ENCODE measurements at places on chromosomes 1 and 21.

DNA sequence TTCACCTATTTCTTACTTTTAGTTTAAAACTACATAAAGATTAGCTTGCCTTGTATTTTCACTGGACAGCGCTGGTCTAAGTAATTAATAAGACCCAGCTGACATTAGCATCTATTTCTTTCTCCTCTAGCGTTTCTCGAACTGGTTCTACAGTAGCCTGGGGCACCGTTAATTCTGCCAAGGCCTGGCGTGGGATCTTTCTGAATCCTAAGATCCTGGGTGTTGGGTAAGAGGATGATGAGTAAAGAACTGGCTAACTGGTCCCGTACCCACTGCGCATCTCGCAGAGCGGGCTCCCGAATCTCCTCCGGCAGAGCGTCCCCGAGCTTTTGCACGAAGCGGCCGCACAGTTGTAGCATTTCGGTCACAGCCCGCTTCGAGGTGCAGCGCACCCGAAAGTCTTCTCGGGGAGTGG, 309 bp downstream of the NSL1 start:
- peak; percentile 4 for DNase-seq

- DNase-seq: no peak
Observed at GRCh38 chr1:38549191-38549590, 310.4 kb downstream of the RRAGC start.

DNA sequence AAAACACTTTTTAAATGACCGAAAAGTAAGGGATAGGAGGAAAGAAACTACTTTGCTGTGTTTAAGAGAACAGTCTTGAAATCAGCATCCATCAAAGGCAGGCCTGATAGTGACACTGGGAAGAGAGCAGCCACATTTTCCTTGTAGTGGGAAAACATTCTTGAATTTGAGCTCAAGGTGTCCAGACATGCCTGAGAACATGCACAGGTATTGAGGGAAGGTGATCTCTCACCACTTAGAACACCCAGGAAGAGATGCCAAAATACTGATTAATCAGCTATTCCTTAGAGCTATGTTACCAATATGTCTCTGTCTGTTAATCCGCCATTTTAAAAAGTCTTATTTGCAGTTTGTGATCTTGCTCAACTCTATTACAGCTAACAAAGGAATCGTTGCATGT, 25.9 kb downstream of the IL12RB2 start:
- DNase-seq: no peak

DNA sequence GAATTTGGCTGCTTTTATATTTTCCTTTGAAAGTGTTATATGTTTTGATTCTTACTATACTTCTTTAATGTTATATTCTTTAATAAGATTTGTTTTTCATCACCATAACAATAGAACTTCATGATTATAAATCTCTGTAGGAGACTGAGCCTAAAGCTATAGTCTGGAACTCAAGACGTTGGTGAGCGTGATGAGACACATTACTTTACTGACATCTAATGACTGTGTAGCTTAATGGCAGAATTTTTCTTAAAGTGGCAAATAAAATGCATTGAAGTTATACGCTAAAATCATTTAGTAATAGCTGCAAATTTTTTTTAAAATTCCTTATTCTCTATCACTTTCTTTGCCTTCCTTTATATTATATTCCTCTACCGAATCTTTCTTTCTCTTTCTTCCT, 56.1 kb upstream of the HAO2 start:
- no peak for DNase-seq

GRCh38 chr1:206503591-206504362, 3.6 kb upstream of the RASSF5 start:
- peak; percentile 92 for DNase-seq

Data from retinal pigment epithelial cell (primary cell).